H9 (cell line): ENCODE measurements at places on chromosomes 5 and 9.

- DNase-seq: no peak
Observed at GRCh38 chr9:17881371-17881770, 302.5 kb downstream of the SH3GL2 start.

DNA sequence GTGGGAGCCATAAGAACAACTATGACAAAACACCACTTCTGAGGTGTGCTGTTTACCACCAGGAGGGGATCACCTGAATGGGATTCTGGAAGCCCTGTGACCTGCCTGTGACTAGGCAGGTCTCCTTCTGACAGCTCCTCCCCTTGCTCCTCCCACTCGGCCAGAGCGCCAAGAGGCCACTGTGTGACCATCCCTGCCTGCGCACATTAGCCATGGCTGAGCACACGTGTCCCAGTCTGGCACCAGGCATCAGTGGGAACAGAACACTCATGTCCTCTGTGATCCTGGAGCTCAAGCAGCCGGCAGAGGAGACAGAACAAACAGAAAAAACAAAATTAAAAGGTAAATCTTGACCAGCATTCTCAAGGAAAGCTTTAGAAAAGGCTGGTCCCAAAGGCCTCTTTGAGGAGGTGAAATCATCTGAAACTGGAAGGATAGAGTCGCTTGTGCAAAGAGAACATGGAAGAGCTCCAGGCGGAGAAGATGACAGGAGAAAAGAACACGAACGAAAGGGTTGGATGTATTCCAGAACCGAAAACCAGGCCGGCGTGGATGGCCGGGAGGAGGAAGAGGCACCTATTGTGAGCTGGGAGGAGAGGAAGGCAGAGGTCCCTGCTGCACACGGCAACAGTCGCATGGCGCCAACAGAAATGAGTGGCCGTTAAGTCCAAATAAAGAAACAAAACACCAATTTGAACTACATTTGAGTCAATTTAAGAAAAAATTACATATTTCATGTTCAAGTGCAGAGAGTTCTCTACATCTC is 5.1 kb downstream of the MED10 start:
- peak; percentile 20 for DNase-seq

- DNase-seq: no peak
Observed at GRCh38 chr5:137710086-137710485, 25.8 kb downstream of the KLHL3 start.

- no peak for DNase-seq
Observed at GRCh38 chr5:57450991-57451876, 31.4 kb downstream of the ACTBL2 start.

- no peak for DNase-seq
Observed at GRCh38 chr9:88179062-88179521, 40.8 kb upstream of the SPATA31C2 start.

GRCh38 chr5:126871441-126871840 is 94.5 kb downstream of the LMNB1 start:
- no peak for DNase-seq

DNA sequence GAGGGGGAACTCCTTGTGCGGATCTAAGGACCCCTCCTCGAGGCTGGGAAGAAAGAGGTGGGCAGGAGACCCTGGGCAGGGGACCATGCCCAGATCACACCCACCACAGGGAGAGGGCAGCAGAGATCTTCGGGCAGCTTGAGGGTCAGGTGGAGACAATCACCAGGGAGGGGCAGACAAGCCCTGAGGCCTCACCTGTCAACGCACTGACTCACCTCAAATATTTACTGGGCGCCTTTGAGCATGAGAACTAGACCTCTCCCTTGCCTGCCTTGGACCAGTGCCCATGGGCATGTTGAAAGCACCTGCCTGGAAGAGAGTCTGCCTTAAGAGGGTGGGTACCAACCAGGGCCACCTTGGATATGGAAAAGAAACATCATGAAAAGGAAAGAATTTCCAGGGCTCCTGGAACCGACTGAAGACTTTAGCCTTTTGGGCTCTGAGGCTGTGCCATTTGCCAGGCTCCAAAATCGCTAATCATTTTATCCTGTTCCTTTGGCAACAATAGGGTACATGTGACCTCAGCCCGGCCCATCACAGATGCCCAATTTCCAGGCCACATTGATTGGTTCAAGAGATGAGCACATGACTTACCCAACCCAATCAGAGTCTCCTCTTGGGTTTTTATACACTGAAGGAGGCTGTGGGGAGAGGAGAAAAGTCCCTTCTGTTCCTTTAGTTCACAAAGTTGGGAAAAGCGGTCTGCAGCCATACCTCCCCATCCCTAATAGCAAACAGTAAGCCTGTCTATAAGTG is 10.4 kb upstream of the SPINK4 start:
- DNase-seq: peak; percentile 46

DNA sequence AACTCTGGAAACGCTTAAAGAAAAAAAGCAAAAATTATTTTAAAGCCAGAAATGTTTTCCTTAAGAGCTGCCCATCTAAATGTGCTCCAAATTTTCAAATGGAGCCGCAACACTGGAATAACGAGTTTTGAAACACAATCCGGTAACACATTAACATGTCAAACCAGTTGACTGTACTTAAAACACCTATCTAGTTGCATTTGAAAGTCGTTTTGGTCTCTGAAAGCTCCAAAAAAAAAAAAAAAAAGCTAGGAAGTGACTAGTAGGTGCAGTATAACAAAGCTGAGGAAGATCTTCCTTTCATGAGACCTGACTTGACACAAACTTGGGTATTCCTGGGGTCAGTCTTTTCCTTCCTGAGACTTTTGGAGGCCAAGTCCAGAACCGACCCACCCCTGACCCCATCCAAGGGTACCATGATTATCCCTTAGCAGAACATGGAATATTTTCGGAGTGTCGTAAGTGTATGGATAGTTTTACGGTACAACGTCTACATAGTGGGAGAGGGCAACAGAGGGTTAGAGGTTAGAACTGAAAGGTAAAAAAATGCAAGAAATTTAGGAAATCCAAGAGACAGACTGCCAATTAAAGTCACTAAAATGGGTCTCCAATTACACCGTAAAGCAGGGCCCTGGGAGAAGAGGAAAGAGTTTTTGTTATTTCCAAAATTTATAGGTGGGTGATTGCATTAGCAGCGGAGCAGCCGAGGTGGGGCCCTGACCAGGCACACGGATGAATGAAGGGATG is 812 bp downstream of the CETN3 start:
- no peak for DNase-seq

DNA sequence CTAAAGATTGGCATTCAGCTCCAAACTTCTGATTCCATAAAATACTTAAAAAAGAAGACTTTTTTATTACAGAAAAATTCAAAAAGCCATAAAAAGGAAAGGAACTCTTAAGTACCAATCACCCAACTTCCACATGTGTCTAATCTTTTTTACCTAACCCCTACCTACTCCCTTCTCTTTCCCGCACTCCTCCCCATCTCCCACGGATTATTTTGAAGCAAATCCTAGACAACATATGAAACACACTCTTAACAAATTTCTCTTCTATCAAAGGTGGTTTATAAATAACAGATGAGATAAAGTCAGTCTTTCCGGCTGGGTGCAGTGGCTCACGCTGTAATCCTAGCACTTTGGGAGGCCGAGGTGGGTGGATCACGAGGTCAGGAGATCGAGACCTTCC is 5.9 kb upstream of the DENND4C start:
- no peak for DNase-seq

- no peak for DNase-seq
Observed at GRCh38 chr5:170560938-170561337, 57.1 kb downstream of the KCNIP1 start.

DNA sequence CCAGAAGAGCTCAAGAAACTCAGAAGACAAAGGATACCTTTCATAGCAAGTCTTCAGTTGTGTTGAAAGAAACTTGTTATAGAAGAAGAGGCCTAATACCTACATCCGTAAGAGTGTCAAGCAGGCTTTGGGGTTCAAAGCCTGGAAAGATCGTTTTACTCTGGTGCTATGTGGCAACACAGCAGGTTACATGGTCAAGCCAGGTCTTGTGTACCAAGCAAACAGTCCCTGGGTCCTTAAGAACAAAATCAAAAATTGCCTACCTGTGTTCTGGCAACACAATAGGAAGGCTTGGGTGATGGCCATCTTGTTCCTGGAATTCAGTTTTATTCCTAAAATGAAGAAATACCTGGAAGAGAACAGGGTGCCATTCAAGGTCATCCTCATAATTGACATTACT is 32.0 kb upstream of the LRRC19 start:
- DNase-seq: no peak

- no peak for DNase-seq
Observed at GRCh38 chr5:147961208-147961749, 54.9 kb upstream of the C5orf46 start.

GRCh38 chr5:52767217-52767743 is 20.4 kb upstream of the ITGA1 start:
- DNase-seq: no peak

DNA sequence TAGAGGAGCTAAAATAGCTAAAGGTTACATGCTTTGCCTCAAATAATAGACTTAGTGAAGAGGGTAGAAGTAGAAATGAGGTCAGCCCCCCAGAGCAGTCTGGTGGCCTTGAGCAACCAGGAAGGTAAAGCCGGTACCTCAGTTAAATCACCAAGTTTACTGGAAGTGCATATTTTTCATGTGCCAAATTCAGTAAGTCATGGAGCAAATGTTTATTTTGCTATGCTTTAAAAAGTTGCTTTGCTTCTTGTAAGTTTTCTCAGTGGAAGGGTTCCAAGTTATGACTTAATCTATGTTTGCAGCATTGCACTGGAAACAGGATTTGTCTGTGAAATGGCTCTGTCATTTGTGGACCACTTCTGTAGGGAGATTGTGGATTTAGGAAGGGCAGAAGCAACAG is 256.7 kb downstream of the ARRDC3 start:
- DNase-seq: no peak

- no peak for DNase-seq
Observed at GRCh38 chr5:133957080-133957479, 11.3 kb downstream of the C5orf15 start.

DNA sequence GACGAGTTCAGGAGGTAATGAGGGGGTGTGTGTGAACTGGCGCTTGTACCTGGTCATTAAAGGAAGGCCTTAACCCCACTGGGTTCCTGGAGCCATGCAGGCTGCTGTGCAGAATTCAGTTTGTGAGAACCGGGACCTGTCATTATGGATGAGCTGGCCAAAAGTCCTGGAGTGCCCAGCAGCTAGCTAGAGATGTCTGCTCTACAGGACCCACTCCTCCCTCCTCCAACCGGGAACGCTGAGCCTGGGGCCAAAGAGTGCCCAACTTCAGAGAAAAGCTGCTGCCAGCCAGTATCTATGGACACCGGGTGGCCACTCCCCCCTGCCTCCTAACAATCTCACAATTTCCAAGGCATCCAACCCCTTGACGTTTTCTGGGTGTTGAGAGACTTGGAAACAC is 1.2 kb downstream of the ENTREP1 start:
- DNase-seq: no peak

DNA sequence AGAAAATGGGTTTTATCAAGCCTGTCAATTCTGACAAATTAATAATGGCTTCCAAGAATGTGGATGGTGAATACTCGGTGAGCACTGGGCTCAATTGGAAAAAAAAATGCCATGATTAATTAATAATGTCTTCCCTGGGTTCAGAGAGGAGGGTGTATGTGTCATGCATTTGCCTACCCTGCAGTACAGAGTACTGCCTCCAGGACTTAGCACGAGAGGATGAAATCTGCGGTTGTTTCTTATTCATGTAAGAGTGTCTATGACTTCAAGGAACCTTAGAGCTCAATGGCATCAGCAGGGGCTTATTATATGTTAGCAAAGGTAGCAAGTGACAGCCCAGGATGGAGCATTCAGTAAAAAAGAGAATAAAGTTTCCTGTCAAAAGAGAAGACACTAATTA is 132.7 kb downstream of the GRIA1 start:
- DNase-seq: no peak
